Activated CD4-positive, CD25-positive, alpha-beta regulatory T cell (primary cell): ENCODE measurements at places on chromosomes 2 and 18.

GRCh38 chr2:226746196-226746800 is 53.3 kb downstream of the IRS1 start:
- no peak for DNase-seq

- no peak for DNase-seq
These were observed 66.2 kb upstream of the KLF7 start for GRCh38 chr2:207231967-207232366.

DNA sequence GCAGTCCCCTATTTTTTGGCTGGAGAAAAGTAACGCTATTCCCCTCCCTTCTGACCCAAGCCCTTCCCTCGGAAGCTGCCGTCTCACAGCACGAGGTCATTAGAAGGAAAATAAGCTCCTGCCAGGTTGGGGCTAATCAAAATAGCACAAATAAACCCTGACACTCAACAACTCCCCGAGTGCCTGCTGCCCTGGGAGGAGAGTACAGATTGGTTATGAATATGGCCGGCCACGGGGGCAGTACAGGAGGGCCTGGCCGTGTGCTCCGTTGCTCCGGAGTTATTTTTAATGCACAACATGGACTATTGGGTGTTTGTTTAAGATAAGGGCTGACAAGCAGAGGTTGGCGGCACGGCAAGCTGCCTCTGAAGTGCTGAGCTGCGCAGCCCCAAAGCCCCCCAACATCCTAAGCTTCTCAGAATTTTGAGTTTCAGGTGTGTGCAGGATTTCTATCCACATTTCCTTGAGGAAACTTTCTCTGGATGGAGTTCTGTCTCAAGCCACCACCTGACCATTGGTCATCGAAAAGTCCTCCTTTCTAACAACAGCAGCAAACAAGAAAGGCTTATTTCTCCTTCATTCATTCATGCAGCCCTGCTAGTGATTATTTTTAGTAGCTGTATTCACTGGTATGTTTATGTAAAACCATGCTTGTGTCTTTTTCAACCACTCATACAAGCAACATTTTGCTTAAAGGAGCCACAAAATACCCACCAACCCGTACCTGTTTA is 58.7 kb downstream of the PAX3 start:
- DNase-seq, result no peak

DNA sequence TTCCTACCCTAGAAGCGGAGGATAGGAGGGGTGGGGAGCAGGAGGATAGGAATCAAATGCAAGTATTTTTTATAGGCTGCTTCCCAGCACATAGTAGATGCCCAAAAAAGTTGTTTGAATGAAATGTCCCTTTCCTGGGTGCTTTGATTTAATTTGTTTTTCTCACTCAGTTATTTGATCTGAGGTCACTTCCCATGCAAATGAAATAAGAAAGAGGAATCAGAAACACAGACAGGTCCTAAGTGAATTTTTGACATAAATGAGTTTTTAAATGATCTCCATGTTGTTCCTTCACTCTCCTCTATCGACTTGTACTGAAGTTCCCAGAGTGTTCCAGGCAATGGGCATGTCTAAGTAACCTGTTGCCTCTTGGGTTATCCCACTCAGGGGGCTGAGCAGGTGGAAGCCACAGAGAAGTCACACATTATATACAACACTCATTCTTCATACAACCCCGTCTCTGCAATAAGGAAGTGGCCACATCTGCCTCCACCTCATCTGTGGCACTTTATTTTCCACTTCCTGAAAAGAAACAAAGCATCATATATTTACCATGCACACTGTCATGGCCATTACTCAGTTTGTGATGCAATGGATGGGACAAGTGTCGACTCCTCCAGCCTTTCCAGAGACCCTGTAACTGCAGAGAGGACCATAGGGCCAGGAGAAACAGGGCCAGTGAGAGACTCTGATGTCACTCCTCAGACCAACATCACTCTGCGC is 81.9 kb upstream of the ZNF397 start:
- DNase-seq, result no peak

DNA sequence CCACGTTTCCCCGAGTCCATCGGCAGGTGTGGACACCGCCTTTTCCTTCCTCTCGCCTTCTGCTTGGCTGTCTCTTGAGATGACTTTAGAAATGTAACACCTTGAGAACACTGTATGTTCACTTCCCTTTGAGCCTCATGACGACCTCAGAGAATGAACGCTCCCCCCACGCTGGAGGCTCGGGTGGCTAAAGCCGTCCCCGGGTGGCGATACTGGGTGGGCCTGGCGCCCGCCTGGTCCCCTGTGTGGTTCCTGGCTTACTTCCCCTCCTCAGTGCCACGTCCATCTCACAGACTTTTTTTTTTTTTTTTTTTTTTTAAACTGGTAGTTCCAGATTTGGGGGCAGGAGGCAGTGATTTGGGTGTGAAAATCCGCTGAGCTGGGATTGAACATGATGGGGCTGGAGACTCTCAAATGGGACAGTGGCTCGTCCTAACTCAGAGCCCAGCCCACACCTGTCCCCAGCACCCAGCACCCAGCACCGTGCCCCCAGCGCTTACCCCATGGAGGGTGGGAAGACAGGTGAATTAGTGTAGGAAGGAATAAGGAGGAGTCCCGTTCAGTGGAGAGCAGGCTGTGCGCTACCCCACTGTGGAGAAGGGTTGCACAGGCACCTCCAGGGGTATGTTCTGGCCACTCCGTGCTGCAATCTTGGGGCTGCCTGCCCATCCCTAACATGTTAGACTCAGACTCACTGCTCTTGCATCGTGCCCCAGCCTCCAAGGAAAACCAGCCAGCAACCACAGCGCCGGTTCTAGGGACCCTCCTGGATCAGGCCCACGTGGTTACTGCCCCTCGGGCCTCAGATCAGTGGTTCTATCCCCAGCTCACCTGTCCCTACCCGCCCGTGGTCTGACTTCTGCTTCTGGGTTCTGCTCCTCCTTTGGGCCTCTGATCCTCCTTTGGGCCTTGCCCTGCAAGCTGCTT is 174.0 kb downstream of the ASB1 start:
- no peak for DNase-seq

- DNase-seq, result no peak
These were observed 90.8 kb downstream of the ARL4C start for GRCh38 chr2:234406085-234406484.

GRCh38 chr2:486371-486770 is 190.8 kb downstream of the TMEM18 start:
- DNase-seq, result no peak

DNA sequence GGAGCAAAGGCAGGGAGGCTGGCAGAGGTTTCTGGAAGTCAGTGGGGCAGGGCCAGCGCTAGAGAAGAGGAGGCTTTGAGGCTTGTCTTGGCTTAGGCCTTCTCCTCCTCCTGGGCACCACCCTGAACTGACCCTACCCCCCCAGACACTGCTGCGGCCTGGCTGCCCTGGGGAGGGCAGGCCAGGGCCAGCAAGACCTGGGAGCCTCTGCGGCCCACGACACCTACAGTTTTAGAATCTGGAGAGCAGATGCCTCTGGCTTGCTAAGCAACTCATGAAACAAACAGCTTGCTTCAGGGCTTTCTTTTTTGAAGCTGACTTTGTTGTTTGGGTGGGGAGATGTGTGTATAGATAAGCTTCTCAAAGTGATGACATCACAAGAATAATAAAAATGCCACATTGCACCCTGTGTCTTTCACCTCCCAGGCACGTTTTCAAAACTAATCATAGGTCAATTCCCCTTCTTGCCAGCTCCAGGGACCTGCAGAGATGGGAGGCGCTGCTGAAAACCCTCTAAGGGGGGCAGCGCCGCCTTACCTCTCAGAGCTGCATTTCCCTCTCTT is 46.2 kb upstream of the SMAD7 start:
- no peak for DNase-seq

DNA sequence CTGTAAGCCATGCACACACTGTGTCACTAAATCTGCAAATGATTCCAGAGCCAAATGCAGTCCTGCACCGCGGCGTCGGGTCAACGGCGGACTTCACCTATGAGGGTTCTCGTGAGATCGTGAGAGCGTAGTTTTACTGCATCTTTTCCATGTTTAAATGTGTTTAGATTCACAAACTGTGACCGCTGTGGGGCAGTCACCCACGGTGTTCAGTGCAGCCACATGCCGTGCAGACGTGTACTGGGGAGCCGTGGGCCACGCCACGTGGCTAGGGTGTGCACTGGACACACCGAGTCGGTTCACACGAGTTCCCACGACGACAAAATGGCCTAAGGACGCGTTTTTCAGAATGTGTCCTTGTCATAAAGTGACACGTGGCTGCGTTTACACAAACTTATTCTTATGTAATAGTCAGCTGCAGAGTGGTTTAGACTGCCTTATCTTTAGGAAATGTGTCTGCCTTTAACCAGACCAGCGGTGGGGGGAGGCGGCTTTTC is 34.1 kb downstream of the NFATC1 start:
- no peak for DNase-seq

DNA sequence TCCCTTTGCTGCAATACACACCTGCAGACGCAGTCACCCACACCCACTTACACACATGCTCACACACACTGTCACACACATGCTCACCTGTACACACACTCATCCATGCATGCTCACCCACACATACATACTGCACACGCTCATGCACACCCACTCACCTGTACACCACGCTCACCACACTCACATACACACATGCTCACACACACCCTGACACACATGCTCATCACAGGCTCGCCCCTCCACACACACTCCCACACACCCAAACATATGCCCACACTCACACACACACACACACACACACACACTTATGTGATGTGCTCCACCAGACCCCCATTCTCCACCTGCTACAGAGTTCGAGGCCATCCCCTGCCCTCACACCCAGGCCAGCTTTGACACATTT is 22.8 kb upstream of the CREG2 start:
- no peak for DNase-seq
